ENCODE measurements at places on chromosomes 3 and 15.

DNA sequence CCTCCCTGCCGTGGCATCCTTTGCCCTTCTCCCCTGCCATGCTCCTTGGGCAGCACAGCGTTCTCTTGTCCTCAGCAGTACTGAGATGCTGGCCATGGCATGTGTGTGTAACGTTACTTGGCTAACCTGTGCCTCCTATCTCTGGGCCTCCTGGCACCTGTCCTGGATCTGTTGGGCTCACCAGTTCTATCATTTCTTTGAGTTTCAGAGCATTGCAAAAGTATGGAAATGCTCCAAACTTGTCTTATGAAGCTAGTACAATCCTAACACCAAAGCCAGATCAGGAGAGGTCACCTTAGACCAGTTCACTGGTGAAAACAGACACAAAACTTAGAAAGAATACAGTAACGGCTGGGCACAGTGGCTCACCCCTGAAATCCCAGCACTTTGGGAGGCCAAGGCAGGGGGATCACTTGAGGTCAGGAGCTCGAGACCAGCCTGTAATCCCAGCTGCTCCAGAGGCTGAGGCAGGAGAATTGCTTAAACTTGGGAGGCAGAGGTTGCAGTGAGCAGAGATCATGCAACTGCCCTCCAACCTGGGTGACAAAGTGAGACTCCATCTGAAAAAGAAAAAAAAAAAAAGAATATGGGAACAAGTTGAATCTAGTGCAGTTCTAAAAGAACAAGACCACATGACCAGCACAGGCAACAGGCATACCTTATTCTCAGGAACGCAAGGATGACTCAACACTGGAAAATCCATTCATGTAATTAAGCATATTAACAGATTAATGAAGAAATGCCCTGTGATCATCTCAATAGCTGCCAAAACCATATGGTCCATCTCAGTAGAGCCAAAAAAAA lies 62.4 kb upstream of the TRPM1 start:
- DNase-seq = no peak

- no peak for DNase-seq
These were observed 24.2 kb downstream of the NPTN start for GRCh38 chr15:73608941-73609340.

- DNase-seq = no peak
These were observed 35.8 kb downstream of the SCG5 start for GRCh38 chr15:32677238-32677750.

- DNase-seq = no peak
These were observed 755.0 kb downstream of the TBL1XR1 start for GRCh38 chr3:176442326-176442725.

DNA sequence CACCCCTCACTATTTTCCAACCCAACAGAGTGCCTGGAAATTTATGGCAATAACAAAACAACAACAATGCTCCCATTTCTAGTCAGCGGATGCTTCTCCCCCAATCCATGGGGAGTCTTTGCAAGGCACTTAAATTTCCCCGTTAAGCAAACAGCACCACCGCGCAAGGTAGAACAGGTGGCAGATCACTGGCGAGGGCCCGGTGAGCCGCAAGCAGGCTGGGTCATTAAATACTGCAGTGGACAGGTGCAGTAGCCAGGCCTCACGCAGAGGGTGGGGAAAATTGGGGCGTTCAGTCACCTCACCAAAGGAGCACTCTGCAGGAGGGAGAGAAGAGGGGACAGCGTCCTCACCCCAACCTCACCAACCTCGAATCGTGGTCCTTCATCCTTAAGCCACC lies 147.5 kb downstream of the NTRK3 start:
- DNase-seq = no peak

GRCh38 chr3:55484801-55485791 lies 2.0 kb downstream of the WNT5A start:
- peak; percentile 27 for DNase-seq

- no peak for DNase-seq
These were observed 83.5 kb downstream of the MEGF11 start for GRCh38 chr15:66170042-66170441.

DNA sequence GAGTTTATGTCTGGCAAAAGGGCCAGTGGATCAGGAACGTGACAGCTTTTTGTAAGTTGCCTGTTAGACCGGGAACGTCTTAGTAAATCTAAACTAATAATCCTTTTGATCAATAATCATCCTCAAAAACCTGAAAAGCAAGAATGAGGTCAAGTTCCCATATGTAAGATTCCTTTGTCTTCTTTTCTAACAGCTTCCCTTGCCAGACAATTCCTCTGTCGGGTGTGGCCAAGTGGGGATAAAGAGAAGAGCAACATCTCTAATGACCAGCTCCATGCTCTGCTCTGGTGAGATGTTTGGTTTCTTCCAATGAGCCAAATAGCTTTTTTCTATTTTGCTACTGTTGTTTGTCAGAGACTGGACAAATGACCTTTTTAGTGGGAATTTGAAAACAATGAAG lies 19.8 kb downstream of the FANCD2OS start:
- DNase-seq = no peak

- DNase-seq = no peak
These were observed 132.4 kb downstream of the SNRK start for GRCh38 chr3:43418601-43419272.

DNA sequence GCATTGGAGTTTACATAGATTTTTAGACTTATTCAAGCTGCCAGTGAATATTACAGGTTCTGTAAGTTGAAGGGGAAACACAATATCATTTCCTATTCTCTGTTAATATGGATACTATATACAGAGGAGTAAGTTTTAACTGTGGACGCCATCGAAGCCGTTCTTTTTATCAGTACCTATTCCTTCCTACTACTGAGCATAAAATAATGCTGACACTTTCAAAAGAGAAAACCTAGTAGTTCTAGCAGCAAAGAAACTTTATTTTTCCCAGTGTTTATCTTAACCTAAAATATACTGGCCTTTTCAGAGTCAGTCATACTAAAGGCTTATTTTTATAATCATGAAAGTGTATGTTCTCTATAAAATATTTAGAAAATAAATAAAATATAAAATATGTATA lies 14.2 kb downstream of the LRRC31 start:
- DNase-seq = no peak

- no peak for DNase-seq
These were observed 3.3 kb downstream of the COX17 start for GRCh38 chr3:119673875-119674274.

- DNase-seq = no peak
These were observed 100.5 kb downstream of the WDR72 start for GRCh38 chr15:53658827-53659555.

GRCh38 chr3:114454551-114455251 lies 160.9 kb downstream of the TIGIT start:
- DNase-seq = no peak

DNA sequence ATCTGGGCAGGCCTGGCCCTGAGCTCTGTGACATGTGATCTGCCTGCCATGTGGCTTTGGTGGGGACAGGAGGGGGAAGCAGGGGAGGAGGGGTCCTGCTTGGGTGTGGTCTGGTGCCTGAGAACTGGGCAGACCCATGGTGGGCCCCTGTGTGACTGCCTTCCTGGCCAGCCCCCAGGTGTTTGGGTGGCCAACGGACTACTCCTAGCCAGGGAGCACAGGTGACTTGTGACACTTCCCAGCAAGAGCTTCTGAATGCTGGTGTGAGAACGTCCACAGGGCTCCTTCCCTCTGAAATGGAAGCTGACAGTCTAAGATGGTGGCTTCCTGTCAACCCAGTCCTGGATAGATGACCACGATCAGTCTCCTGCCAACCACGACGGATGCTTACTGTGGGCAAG lies 136.1 kb upstream of the MEF2A start:
- DNase-seq = no peak

DNA sequence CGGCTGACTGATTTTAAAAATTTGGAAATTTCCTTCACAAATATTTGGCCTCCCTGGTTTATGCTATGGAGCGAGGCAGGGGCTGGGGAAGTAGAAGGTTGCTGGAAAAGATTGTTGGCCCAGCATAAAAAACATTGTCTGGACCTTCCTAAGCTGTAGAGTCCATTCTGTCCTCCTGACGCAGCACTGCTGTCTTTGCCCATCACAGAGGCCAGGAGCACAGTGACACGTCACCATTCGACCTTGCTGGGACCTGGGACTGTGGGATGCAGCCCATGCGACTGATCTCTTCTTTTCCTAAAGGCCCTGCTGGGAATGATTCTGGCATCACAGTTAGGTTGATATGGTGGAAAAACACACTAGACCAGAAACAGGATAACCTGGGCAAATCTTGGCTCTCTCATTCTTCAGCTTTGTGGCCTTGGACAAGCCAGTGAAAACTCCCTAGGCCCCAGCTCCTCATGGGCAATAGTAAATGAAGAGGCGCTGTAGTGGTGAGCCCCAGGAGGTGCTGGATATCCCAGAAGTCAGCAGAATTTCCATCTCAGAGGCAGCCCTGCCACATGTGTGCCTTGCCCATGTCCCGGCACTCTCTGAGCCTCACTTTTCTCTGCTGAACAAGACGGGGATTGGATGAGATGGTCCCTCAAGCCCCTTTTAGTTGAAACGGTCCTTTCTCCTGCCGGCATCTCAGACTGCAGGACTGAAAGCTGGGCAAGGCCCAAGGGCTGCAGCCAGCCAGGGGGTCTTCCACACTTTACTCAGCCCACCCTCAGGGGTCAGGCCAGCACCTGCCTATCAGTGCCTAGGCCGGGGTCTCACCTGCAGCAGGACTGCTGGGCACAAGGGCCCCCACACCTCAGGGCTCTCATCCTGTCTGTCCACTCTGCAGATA lies 69.6 kb downstream of the SENP2 start:
- no peak for DNase-seq

GRCh38 chr3:154062513-154062912 lies 58.7 kb upstream of the ARHGEF26 start:
- no peak for DNase-seq

DNA sequence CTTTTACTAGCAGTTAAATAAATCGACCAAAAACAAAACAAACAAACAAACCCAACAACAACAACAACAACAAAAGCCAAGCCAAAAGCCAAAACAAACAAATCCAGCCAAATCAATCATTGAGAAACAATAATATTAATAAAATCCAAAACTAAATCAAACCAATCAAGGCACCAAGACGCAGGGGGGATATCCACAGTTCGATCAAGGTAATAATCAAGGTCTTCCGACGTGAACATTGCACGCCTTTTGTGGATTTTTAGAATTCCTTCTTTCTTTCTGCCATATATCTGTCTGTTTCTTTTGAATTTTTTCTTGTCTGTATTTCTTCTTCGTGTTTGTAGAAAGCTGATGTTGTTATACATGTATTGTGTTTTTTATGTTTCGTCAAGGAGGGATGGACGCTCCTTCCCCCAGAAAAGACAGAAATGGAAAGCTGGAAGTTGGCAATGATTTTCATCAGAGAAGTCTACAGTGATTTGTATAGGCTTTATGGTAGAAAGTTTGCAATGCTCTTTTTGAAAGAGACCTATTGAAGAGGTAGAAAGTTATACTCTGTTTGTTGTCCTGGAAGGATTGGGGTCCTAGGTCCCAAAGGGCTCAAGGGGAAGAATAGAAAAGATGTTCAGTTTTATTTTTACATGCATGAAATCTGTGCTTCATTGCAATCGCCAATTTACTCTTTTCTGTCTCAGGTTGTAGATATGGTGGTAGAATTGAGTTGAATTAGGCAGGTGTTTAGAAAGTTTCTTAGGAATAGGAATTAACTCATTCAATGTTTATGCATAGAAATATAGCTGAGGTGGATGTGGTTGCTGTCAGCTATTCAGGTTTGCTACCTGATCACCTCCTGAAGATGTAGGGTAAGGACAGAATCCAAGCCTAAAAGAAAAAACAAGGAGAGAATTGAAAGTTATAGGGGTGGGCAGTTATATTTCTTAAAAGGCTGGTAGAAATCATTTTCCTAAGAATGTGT lies 1.2 kb downstream of the ARPP21 start:
- DNase-seq = no peak

DNA sequence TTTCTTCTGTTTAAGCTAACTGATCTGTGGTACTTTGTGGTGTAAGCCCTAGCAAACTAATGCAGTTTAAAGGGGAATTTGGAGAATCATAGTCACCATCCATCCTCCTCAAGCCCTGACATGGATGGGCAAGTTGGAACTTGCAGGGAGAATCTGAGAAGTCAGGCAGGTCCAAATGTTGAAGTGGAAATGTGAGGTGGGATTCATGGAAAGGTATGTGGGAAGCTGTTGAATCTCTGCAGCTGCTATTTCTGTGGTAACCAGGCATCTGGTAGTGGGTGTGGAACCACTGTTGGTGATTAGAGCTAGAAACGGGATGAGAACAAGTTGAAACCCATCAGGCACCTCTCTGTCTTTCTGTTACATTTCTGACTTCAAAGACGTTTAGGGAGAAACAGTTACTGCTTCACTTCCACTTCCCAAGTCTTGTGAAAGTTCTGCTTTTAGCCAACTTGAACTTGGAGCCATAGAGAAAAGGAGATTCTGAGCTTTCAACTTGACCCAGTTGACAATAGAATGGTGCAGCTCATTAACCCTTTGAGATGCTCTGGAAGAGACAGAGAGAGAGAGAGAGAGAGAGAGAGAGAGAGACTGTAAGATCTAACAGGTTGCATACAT lies 38.1 kb upstream of the NMNAT3 start:
- DNase-seq = no peak
